Muscle of leg (tissue), 16 donors: ENCODE measurements at places on chromosomes 3 and 15. TPM values are rescaled to one million over a fixed set of nuclear protein-coding genes. Genes with fewer than 3 reads are reported as not detected.

GRCh38 chr15:78434134-78434533 is 3.9 kb upstream of the IREB2 start:
- DNase-seq, result no peak

DNA sequence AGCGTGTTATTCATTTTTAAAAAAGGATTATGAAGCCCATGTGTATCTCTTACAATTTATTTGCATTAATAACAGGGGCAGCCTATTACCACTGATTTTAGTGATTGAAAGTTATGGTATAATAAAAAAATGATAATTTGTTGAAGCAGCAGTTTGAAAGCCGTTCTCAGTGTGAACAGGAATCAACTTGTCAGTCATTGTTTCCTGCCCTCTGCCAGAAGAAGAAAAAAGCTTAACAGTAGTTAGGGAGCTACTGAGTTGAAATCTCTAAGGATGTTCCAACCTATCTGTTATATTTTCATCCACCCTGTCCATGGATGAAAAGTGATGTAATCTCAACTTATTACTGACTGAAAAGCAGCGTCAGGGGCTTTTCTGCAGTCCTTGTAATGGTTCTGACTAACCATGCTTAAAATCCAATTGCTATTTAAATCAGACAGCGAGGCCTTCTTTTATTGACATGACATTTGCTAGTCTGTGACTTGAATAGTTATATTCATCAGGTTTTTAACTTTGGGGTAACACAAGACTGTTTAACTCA is 486.7 kb downstream of the ROBO2 start:
- DNase-seq, result no peak

DNA sequence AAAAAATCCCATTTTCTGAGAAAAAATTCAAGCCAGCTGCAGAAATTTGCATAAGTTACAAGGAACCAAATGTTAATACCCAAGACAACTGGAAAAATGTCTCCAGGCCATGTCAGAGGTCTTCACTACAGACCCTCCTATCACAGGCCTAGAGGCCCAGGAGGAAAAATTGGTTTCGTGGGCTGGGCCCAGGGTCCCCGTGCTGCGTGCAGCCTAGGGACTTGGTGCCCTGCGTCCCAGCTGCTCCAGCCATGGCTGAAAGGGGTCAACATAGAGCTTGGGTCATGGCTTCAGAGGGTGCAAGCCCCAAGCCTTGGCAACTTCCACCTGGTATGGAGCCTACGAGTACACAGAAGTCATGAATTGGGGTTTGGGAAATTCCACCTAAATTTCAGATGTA is 78.0 kb downstream of the MYH15 start:
- no peak for DNase-seq

GRCh38 chr3:107456501-107456900 is 66.3 kb upstream of the BBX start:
- DNase-seq, result no peak

DNA sequence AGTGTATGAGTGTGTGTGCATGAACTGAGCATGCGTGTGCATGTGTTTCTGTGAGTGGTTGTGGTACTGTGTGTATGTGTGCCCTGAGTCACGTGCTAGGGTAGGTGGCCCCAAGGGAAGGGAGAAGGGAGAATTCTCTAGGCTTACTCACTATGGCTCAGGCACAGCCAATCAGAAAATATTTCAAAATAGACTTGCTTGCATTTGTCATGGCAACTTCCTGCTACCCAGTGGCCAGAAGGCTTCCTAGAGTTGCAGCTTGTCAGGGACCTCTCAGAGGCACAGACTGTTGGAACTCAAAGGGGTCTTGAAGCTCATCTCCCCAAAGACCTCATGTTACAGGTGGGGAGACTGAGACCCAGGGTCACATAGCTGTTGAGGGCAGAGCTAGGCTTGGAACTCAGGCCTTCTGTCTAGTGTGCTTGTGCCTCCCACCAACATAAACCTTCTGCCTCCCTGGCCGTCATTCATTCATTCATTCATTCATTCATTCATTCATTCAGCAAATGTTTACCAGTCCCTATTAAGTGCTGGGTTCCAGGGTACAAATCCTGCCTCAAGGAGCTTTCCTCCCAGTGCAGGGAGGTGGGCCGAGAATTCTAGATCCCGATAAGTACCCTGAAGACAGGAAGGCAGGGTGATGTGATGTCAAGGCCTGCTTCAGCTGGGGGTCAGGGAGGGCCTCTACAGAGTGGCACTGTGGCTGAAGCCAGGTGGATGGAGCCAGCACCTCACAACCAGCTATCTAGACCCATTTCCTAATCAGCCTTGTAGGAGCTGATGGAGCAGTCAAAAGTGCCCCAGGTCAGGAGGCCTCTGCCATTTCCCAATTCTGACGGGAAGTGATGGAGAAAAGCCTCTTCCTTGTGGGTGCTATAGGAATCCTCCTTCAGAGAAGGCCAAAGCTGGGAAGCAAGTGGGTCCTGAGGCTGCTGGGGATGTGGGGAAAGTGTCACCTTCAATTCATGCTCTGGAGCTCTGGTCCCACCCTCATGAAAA is 10.9 kb upstream of the RFT1 start:
- peak; percentile 41 for DNase-seq

- no peak for DNase-seq
Measured at GRCh38 chr3:94453864-94454263, 391.0 kb downstream of the NSUN3 start.

DNA sequence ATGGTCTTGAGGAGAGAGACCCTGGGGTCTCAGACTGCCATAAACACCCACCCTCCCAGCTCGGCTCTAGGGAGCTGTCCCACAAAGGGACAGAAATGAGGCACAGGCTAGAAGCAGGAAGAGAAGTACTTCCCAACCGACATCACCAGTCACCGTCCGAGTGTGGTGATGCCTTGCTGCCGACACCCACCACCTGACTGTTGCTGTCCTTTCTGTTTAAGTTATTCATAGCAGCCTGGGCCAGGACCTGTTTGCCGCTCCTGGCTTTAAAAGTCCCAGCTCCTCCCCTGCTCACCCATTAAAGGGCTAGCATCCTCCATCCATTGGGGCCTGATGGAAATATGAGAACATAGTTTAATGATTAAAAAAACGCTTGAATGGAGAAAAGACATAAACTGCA is 13.2 kb upstream of the SPG11 start:
- no peak for DNase-seq

DNA sequence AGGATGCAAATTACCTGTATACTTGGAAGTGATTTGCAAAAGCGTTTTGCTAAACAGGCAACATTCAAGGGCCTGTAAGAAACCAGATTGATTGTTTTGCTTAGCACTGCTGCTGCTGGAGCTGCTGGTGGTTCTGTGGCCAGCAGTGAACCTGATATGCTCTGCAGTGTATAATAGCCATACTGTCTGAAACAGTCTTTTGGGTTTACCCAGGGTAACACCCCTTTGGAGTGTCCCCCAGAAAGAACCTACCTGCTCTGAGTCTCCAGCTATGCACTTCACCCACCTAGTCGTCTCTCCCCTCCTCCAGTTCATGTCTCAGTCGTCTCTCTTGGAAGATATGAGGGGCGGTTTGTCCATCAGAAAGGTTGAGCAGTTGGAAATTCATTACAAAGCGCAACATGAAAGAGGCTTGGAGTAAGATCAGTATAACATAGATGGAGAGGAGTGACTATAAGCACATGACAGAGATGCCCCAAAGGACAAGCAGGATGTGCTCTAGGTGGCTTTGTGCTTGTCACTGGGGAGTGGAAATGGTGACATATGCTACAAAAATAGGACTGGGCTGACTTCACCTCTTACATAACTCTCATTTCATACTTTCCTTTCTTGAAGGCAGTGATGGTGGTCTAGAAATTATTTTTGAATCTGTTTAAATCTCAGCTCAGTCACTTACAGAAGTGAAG is 3.8 kb downstream of the MKRN2 start:
- no peak for DNase-seq

GRCh38 chr3:96264701-96265100 is 549.7 kb upstream of the EPHA6 start:
- no peak for DNase-seq

The SCN11A gene
- total RNA-seq, result 2.0 TPM
